ENCODE measurements at places on chromosomes 5 and 9. TPM values are rescaled to one million over a fixed set of nuclear protein-coding genes. Genes with fewer than 3 reads are reported as not detected.

The PCDHB11 gene
- not detected for polyA plus RNA-seq

The SEMA4D gene
- polyA plus RNA-seq = 268 TPM

The TAS2R1 gene
- not detected for polyA plus RNA-seq

The GFM2 gene
- polyA plus RNA-seq = 8.6 TPM

The MSANTD3 gene
- 4.1 TPM for polyA plus RNA-seq

GRCh38 chr5:38672059-38672788, 115.8 kb upstream of the LIFR start:
- H3K36me3 ChIP-seq = no peaks in the 10 kb centered on the region
- H3K4me1 ChIP-seq = no peaks in the 10 kb centered on the region
- DNase-seq = no peak
- H3K4me3 ChIP-seq = no peak overlapping the region
- H3K27me3 ChIP-seq = no peaks in the 10 kb centered on the region

DNA sequence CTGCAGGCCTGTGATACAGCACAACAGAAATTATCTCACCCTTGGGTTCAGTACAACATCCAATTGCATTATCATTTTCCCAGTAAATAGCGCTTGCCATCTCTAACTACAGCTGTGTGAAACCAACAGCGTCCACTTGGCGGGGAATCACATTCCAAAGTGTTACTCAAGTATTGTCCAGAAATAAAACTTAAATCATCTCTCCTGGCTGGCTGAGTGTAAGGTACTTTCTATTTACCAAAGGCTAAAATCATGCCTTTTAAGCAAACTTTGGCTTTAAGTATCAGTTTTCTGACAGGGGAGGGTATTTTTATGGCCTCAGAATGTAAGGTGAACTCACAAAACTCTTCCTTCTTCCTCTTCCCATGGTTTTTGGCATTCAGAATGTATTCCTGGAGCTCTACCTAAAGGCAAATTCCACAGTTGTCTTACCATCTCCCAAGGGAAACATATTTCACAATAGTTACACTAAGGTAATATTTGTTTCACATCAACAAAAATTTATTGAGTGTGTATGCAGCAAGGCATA, 205.6 kb upstream of the MPDZ start:
- no peak for DNase-seq
- H3K36me3 ChIP-seq = no peaks in the 10 kb centered on the region
- H3K27ac ChIP-seq = no peak overlapping the region
- H3K4me3 ChIP-seq = no peak overlapping the region
- no peaks in the 10 kb centered on the region for H3K4me1 ChIP-seq

- no peaks in the 10 kb centered on the region for H3K36me3 ChIP-seq
- no peaks in the 10 kb centered on the region for H3K27me3 ChIP-seq
- peaks cover 3% of the 10 kb centered on the region for H3K4me1 ChIP-seq
- H3K4me3 ChIP-seq = no peak overlapping the region
- no peak overlapping the region for H3K27ac ChIP-seq
- no peak for DNase-seq
These were observed 22.3 kb downstream of the RXRA start for GRCh38 chr9:134348404-134349155.

DNA sequence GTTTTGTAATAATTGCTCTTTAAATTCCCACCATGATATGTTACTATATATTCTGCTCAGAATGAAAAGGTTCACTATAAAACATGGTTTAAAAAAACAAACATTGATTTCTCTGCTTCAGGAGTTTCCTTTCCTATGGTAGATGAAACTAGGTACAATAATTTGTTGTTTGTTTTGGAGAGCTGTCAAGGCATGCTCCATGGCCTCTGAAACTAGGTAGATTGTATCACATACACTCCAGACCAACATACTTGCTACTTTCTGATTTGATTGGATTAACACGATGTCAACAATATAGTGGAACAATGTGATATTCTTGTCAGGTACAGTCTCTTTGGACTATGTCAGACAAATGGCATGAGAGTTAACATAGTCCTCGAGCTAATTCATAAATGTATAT, 452.7 kb upstream of the CDH9 start:
- H3K27me3 ChIP-seq = no peaks in the 10 kb centered on the region
- no peaks in the 10 kb centered on the region for H3K4me1 ChIP-seq
- H3K36me3 ChIP-seq = no peaks in the 10 kb centered on the region
- H3K27ac ChIP-seq = no peak overlapping the region
- DNase-seq = no peak

DNA sequence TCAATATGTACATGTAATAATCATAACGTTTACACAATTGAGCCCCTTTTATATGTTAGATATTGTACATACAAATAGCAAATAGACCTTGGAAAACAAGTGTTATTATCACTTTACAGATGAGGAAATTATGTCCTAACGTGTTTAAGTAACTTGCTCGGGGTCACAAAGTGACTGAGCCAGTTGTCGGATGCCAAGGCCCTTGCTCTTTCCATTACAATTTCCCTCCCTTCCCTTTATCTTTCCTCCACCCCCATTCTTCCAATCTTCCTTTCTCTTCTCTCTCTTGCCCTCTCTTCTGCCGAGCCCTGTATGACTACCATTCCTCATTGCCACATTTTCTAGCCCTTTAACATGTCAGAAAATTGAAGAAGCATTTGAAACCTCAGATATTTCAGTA, 34.4 kb upstream of the RAD23B start:
- DNase-seq = no peak
- no peak overlapping the region for H3K4me3 ChIP-seq
- no peaks in the 10 kb centered on the region for H3K27me3 ChIP-seq

DNA sequence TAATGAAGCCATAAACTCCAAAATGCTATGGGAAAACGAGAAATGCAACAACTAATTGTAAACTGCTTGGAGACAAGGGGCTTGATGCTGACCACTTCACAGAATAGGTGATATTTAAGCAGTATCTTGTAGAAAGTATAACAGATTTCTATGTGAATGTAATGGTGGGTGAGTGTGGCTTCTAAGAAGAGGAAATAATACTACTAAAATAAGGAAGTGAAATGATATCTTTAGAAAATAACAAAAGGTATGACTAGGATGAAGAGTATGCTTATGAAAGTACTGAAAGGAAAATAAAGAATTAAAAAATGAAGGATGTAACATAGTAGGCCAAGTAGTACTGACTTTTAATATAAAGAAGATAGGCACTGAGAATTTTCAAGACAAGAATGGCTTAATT, 94.2 kb downstream of the AGTPBP1 start:
- H3K27me3 ChIP-seq = no peaks in the 10 kb centered on the region
- no peak overlapping the region for H3K4me3 ChIP-seq
- H3K27ac ChIP-seq = no peak overlapping the region
- no peak for DNase-seq
- no peaks in the 10 kb centered on the region for H3K4me1 ChIP-seq
- peaks cover 4% of the 10 kb centered on the region for H3K36me3 ChIP-seq

- H3K27me3 ChIP-seq = no peaks in the 10 kb centered on the region
- H3K27ac ChIP-seq = no peak overlapping the region
- no peaks in the 10 kb centered on the region for H3K4me1 ChIP-seq
- no peak for DNase-seq
- H3K4me3 ChIP-seq = no peak overlapping the region
- no peaks in the 10 kb centered on the region for H3K36me3 ChIP-seq
These were observed 10.9 kb upstream of the IL3 start for GRCh38 chr5:132049559-132049958.

- no peak for DNase-seq
- H3K4me3 ChIP-seq = no peak overlapping the region
- H3K4me1 ChIP-seq = no peaks in the 10 kb centered on the region
- no peaks in the 10 kb centered on the region for H3K27me3 ChIP-seq
These were observed 4.5 kb downstream of the OBP2A start for GRCh38 chr9:135550344-135550918.

GRCh38 chr9:98172604-98173003, 19.8 kb downstream of the CORO2A start:
- H3K4me3 ChIP-seq = no peak overlapping the region
- H3K27me3 ChIP-seq = no peaks in the 10 kb centered on the region
- DNase-seq = no peak
- H3K4me1 ChIP-seq = no peaks in the 10 kb centered on the region
- no peak overlapping the region for H3K27ac ChIP-seq

DNA sequence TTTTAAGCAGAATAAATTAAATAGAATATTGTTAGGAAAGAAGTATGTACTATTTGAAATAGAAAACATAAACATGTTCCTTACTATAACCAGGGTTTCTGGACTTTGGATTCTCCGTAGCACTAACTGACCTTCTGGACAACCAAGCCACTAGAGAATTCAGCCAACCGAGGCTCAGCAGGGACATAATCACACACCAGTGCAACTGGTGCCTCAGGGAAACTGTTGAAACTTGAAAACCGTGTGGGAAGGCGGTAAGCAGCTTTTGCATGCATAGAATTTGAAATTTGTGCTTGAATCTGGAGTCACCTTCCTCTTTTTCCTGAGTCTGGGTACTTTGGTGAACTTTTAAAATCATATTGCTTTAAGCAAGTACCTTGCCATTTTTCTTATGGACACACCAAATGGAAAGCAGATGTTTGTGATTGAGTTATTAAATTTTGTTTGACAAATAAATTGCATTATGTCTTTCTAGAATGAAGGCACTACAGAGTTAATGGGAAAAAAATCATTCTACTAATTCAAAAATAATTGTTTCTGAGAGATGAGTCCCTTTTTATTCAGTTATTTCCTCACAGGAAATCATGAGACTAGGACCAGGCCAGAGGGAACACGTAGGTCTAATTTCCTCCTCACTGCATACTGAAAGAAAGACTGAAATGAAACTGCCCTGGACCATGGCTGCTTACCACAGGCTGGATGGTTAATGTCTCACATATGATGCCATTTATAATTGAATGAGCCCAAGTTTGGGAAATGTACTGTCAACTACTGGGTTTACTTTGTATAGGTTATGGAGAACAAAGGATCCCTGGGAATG, 20.6 kb upstream of the SCAMP1 start:
- no peaks in the 10 kb centered on the region for H3K27me3 ChIP-seq
- H3K27ac ChIP-seq = no peak overlapping the region
- H3K36me3 ChIP-seq = no peaks in the 10 kb centered on the region
- no peak for DNase-seq
- H3K4me3 ChIP-seq = no peak overlapping the region

GRCh38 chr5:41918105-41918504, 7.0 kb upstream of the FBXO4 start:
- H3K4me3 ChIP-seq = no peak overlapping the region
- no peaks in the 10 kb centered on the region for H3K36me3 ChIP-seq
- H3K4me1 ChIP-seq = no peaks in the 10 kb centered on the region
- no peak overlapping the region for H3K27ac ChIP-seq
- no peak for DNase-seq

DNA sequence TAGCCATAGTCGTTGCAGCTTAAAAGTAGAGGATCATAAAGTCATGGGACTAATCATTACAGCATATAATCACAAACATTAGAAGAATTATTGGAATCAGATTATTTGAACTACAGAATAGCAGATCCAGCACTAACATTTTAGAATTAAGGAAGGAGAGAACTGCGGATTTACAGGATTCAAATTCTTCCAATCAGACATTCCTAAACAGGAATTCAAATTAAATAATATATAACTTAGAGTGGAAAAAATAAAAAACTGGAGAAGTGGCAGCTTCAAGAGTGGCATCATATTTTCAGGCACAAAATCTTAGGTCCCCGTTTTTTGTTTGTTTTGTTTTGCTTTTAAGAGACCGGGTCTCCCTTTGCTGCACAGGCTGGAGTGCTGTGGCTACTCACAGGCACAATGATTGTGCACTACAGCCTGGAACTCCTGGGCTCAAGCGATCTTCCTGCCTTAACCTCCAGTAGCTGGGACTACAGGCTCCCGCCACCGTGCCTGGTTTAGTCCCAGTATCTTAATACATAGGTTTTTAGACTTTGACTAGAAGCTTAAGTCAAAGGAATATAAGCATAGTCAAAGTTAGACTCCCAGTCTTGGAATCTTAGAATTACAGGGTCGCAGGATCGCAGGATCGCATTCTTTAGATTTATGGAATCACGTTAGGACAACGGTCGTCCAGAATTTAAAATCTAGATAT, 2.1 kb upstream of the FOXE1 start:
- no peaks in the 10 kb centered on the region for H3K36me3 ChIP-seq
- H3K4me3 ChIP-seq = no peak overlapping the region
- H3K27me3 ChIP-seq = peaks cover 9% of the 10 kb centered on the region
- no peak overlapping the region for H3K27ac ChIP-seq

DNA sequence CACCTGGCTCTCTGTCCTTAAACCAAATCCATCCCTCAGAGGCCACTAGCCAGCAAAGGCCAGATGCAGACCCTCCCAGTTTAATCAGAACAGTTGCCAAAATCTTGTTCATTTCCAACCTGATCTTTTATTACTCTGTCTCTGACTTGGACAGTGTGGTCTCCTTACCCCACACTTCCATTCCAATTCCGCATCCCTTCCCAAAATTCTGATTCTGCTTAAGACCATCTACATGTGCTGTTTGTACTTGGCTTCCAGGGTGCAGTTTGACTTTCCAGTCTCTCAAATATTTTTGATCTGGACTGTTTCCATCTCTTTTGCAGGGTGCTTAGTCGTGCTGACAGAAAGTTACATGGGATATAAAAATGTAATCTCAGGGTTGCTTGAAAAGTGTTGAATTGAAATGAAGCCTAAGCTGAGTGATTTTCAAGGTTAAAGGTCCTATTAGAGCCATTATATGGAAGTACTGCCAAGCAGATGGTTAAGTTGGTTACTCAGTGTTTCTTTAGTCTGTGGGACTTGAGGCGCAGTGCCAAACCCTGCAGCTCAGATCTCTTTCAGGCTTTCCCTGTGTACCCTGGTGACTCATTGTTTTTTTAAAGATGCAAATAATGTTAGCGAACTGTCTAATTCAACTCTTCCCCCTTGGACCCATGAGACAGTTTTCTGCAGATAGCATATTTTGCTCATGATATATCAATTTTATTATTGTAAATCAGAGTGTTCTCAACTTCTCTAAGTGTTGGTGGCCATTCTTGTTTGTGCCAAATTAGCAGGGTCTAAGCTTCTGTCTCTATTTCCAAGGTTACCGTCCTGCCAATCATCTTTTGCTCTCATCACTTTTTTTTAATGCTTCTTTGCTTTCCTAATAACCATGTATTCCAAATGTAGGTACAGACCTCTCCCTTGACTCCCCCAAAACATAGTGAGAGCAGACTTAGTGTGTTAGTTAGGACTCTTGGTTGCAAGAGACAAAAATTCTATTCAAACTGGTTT, 18.2 kb upstream of the DCP2 start:
- no peak overlapping the region for H3K27ac ChIP-seq
- H3K27me3 ChIP-seq = no peaks in the 10 kb centered on the region
- no peak overlapping the region for H3K4me3 ChIP-seq
- no peak for DNase-seq
- no peaks in the 10 kb centered on the region for H3K4me1 ChIP-seq

DNA sequence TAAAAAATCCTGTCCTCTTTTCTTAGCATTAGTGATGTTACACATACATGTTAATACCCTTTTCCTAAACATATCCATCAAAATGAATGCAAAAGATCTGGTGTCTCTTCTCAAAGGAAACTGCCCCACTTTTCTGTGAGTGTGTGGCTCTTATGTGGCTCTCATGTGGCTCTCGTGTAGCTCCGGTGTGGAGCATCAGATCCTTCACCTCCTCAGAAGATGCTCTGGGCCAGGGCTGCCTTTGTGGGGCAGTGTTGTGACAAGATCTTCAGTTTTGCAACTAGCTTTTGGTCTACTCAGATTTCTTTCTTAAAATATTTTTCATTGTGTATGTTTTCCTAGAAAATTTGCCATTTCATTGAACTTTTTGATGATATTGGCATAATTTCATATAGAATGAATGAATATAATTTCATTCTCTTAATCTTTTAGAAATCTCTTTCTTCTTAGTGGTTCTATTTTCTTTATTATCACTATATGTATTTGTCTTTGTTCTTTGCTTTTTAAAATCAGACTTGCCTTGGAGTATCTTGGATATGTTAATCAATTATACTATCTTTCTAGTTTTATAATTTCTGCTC, 19.4 kb downstream of the GARNL3 start:
- no peak for DNase-seq
- H3K27me3 ChIP-seq = no peaks in the 10 kb centered on the region
- no peaks in the 10 kb centered on the region for H3K4me1 ChIP-seq
- no peak overlapping the region for H3K27ac ChIP-seq

All from naive thymus-derived CD4-positive, alpha-beta T cell (primary cell).